ENCODE measurements at places on chromosomes 13 and 19.
A peak's percentile ranks its signal among the peaks of the same experiment; 100 is the strongest.

- ATAC-seq = no peak
Measured at GRCh38 chr19:3669082-3669946, 31.0 kb downstream of the PIP5K1C start.

GRCh38 chr13:113785051-113786010 lies 26.3 kb downstream of the TMEM255B start:
- no peak for ATAC-seq

- no peak for ATAC-seq
Measured at GRCh38 chr13:72643311-72643989, 84.0 kb downstream of the MZT1 start.

GRCh38 chr19:38819231-38819920 lies 6.6 kb upstream of the LGALS4 start:
- ATAC-seq = no peak

DNA sequence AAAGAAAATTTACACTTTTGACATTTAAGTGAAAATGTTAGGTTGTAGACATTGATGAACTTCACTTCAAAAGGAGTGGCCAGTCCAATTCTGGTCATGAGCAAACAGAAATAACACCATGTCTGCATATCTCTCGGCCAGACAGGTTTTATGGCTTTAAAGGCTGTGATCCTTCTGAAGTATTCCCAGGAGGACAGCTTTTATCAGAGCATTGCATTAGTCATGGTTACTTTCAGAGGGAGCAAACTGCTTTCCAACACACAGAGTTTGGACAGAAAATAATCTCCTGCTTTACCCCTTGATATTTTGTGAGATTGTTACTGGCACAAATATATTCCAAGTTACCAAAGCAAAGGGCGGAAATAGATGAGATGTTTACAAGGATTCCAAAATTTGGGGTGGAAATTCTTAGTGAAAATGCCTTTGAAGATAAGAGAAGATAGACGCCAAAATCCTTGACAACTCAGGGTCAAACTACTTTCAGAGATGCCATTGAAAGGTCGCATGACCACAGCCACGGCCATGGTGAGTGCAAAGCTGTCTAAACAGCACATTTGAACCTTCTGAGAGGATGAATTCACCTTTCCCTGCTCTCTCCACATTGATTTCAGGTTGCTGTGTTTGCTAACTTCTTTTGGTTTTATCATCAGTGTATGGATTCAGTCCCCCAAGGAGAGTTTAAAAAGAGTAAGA lies 584.5 kb upstream of the SGCG start:
- ATAC-seq = no peak

- no peak for ATAC-seq
Measured at GRCh38 chr13:43136920-43137575, 113.7 kb downstream of the DNAJC15 start.

DNA sequence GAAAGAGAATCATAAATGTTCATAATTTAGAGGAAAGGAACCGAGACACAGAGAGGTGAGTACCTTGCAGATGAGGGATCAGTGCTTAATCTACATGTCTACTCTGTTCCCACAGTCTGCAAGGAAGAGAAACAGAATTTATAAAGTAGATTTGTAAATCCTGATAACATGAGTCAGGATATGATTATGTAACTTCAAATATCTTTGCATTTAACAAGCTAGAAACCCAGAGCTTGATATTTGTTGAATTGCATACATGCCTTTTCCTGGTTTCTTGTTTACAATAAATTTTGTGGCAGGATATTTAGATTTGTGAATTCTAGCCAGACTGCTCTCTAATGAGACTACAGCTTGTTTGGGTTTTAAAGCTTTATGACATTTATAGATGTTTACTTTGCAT lies 219.2 kb downstream of the ENOX1 start:
- ATAC-seq = no peak

GRCh38 chr13:58882516-58882915 lies 1251.0 kb downstream of the PCDH17 start:
- ATAC-seq = no peak

- no peak for ATAC-seq
Measured at GRCh38 chr19:39045506-39045905, 13.2 kb upstream of the FBXO27 start.

GRCh38 chr19:50147462-50148423 lies 15.3 kb downstream of the IZUMO2 start:
- ATAC-seq = peak; percentile 87

DNA sequence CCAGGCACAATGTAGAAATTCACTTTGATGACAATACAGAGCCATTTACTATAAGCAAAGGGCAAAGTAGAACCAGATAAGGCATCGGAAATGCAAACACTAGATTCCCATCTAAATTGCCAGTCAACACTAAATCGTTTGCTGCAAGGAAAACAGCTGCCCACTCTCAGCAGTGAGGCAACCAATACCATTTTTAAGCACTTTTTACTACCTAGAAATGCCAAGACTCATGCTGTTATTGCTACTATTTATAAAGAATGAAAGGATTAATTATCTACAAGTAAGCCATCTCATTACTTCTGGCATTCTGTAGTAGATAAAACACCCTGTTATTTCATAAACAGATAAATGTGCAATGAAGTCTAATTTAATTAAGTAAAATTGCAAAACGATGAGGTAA lies 422.0 kb downstream of the FGF14 start:
- ATAC-seq = no peak

GRCh38 chr19:30656520-30657100 lies 284.4 kb downstream of the ZNF536 start:
- no peak for ATAC-seq

DNA sequence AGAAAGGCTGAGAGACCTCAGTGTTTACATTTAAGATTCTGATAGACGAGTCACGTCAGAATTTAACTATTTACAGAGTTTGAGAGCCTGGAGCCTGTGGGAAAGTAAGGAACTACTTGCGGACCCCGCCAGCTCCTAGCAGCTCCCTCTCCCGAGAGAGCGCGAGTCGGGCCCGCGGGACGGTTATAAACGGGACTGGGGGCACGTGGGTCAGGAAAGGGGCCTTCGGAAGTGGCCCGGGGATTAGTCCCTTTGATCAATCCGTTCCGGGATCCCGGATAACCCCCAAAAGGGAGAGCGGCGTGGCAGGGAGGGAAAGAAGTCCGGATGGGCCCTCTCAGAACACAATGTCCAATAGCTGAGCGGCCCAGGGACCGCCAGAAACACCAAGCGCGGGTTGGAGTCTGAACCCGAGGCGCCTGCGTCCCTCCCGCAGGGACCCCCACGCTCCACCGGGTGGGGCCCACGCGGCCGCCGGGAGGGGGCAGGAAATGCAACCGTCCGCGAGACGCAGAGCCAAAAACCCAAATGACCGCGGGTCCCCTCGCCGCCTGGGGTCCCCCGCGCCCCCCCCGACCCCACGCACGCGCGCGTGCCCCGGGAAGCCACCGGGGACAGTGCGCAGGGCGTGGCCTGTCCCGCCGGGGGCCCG lies 3.6 kb downstream of the ZIC5 start:
- ATAC-seq = no peak

DNA sequence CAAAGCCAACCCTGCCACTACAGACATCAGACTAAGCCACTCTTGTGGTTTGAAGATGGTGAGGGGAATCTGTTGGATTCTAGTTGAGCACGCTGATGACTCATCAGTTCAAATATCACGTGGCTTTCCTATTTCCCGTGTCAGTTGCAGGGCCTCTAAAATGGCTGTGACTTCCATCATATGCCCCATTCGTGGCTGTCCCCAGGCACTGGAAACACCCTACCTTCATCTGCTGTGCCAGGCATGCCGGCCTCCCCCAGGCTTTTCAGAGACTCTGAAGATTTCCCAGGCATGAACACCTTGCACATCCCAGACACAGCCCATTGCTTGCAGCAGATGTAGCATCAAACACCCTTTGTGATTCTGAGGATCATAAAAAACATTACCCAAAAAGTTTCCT lies 659.9 kb downstream of the UQCRFS1 start:
- ATAC-seq = no peak

DNA sequence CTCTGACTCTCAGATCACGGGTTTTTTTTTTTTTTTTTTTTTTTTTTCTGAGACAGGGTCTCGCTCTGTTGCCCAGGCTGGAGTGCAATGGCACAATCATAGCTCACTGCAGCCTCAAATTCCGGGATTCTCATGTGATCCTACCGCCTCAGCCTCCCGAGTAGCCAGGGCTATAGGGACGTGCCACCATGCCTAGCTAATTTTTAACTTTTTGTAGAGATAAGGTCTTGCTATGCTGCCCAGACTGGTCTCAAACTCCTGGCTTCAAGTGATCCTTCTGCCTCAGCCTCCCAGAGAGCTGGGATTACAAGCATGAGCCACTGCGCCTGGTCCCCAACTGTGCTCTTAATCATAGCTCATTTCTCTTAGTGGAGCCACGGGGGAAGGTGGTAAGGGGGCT lies 4.6 kb upstream of the GRAMD1A start:
- no peak for ATAC-seq

- no peak for ATAC-seq
Measured at GRCh38 chr19:7870571-7871436, 3.4 kb downstream of the PRR36 start.

- no peak for ATAC-seq
Measured at GRCh38 chr19:12821761-12822160, 12.6 kb downstream of the RTBDN start.

GRCh38 chr13:97249093-97249795 lies 27.1 kb downstream of the MBNL2 start:
- no peak for ATAC-seq

DNA sequence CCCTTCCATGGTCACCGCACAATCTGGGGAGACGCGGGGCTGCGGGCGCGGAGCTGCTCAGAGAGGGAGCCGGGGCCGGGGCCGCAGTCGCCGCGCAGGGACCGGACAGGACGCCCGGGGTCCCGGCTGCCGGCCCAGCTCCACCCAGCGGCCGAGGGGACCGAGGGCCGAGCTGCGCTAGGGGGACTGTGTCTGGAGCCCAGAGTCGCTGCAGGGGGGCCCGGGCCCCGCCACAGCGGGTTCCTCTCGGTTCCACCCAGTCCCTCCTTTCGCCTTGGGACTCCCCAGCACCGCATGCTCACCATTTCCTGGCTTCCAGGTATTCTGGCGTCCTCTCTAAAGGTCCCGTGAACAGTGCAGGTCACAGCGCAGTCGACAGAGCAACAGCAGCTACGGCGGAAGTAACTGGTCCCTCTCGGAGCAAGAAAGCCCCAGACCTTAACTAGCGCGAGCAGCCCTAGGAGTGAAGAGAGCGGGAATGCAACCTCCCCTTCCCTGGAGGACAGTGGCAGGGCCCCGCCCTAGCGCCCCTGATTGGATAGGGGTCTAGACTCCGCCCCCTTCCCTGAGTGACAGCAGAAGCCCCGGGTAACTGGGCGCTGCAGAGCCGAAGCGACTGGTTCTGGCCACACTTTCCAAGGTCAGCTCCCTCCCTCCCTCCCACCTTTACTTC lies at the start of gene ZNF878:
ZNF878 (minus strand) TSS at position 465 of the 673 bp plus-strand sequence; CDS start at position 305, 160 bp downstream.
- ATAC-seq = peak; percentile 95

GRCh38 chr19:15252398-15253018 lies 20.3 kb upstream of the EPHX3 start:
- ATAC-seq = no peak

- ATAC-seq = no peak
Measured at GRCh38 chr13:103525530-103525929, 459.3 kb upstream of the SLC10A2 start.

DNA sequence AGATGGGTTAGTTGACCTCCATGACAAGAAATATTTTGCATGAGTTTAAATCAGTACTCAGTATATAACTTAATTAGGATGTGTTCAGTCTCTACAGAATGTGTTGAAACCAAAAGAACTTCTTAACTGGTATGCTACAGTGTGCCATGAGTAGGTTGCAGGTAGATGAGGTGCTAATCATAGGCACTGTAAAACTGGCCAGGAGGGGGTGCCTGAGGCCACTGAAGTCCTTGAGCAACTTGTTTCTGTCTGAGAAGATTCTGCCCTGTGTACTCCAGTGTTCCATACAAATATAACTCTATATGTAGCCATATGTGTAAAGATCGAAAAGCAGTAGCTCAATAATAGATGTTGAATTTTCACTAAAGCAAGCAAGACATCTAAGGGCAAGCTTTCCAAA lies 549.2 kb upstream of the KLF12 start:
- no peak for ATAC-seq

GRCh38 chr19:2578391-2578890 lies 102.5 kb downstream of the GADD45B start:
- no peak for ATAC-seq

- ATAC-seq = no peak
Measured at GRCh38 chr13:98879957-98880356, 97.9 kb downstream of the DOCK9 start.

DNA sequence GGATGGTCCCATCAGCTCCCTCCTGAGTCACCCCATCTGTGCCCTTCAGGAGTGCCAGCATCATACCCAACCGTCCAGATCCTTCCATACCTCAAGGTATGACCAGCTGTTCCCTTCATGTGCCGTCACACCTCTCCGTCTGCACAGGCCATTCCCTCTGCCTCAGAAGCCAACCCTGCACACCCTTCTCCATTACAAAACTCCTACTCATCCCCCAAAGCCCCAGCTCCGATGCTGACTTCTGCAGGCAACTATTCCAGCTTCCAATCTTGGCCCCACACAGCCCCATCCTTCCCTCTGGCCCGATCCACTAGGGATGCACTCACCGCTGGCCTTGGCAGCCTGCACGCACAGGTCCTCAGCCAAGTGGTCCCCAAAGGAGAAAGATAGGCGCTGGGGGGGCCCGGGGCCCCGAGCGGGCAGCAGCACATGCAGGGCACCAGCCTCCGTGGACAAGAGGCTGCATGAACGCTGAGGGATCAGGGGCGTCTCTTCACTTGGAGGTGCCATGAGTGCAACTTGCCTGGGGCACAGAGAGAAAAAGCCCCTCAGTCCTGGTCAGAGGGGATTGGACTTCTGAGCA lies 3.8 kb downstream of the JAK3 start:
- ATAC-seq = no peak

GRCh38 chr19:53112286-53112685 lies 9.1 kb upstream of the ZNF160 start:
- no peak for ATAC-seq

DNA sequence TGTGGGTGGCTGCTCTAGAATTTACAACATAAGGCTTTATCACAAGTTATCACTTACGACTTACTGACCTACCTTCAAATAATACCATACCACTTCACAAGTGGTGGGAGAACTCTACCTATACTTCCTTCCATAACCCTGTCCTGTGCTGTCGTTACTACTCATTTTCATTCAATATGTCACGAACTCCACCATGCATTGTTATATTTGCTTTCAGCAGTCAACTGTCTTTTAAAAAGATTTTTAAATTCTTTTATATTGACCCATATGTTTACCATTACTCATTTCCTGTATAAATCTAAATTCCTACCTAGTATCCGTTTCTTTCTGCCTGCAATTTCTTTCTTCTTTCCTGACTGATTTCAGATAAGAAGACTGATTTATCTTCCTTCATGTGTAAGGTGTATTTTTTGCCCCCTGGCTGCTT lies 200.0 kb downstream of the KLF12 start:
- ATAC-seq = no peak

DNA sequence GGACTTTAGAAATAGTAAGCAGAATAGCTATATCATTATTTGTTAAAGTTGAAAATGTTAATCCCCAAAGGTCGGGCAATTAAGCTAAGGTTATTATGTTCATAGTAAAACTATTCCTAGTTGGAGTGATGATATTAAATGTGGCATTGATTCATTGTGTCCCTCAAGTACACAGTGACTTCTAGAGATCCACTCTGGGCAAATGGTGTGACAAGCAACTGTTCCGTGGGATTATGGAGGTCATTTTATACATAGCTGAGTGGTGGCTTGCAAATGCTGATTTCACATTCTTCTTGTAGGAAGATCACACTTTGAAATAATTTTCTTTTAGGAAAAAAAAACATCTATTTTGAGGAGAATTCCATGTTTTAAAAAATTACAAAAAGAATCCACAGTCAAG lies 317.8 kb downstream of the ATP8A2 start:
- ATAC-seq = no peak

GRCh38 chr13:42038661-42039456 lies 9.6 kb upstream of the DGKH start:
- ATAC-seq = no peak

GRCh38 chr19:1291761-1292418 lies 6.2 kb downstream of the EFNA2 start:
- ATAC-seq = peak; percentile 52
